Fibroblast of skin of scalp (primary cell): ENCODE measurements at places on chromosomes 12 and 14.

DNA sequence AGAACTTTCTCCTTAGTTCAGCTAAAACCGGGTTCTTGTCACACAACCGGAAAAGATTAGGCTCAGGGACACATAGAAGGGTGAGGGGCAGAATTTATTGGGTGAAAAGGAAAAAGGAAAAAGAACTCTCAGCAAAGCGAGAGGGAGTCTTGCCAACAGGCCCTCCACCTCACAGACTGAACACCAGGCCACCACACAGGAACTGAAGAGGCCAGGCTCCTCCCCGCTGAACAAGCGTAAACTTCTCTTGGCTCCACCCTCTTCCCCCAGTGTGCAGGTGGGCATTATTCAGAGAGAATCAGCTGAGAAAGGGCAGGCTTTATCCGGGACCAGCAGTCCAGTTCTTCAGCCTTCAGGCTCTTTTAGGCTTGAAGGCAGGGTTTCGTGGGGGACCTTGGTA lies 125.6 kb upstream of the FGD4 start:
- no peak for DNase-seq

- peak; percentile 16 for DNase-seq
Measured at GRCh38 chr14:32319368-32320049, 9.6 kb upstream of the AKAP6 start.

DNA sequence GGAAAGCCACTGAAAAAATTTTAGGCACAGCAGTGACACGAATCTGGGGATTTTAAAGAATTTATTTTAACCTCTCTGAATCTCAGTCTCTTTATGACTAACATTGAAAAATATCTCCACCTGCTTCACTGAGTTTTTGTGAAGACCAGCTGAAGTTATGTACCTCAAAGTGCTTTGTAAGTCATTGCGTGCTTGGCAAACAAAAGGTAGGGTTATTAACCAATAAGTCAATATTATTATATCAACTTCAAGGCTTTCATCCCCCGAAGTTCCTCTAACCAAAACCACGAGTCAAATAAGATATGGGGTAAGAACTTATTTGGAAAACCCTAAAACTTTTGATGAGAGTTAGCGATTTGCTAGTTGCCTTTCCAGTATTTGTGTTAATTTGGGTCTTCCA lies 62.3 kb downstream of the HSPB8 start:
- DNase-seq: no peak

- DNase-seq: no peak
Measured at GRCh38 chr14:91545946-91546716, 36.0 kb upstream of the PPP4R3A start.

GRCh38 chr12:91913124-91913523 lies 232.5 kb downstream of the BTG1 start:
- DNase-seq: no peak

DNA sequence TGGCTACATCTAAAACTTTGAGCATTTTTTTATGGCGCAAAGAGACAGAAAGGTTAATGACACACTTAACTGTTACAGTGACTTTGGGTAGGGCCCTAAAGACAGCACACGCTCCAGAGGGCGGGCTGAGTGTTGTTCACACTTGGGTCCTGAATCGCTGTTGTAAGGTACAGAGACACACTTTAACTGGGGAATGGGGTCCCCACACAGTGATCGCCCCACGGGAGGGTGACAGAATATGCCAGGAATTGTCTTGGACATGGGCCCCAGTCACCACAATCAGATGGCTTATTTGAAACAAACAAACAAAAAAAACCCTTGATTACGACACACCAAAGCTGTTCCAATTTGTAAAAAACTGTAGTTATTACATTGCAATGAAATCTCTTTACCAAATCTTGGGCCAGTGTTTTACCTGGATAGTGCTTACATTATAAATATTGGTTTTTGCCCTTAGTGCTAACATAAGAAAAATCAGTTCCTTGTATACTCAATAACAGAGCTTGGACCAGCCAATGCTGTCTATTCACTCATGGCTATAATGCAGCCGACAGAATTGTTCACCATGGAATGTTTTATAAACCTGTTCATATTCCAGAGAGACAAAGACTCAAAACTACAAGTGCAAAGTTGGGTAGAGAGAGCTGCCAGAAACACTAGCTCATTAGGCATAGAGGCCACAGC lies 28.3 kb downstream of the KCTD10 start:
- DNase-seq: no peak

DNA sequence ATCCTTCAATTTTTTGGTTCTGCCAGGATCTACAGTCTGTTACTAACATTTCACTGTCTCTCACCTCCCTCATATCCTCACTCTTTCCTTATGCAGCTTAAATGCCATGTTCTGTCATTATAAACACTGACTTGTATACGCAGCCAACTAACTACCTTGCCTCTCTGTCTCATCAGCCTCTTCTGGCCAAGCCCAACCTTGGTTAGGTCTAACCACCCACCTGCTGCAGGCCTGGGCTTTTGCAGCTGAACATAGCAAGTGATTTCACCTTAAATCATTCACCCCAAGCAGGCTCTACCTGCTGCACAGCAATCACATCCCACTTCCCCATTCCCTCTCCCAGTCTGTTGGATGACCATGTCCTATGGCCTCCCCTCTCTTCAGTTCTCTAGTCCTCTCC lies 91.5 kb downstream of the GTF2A1 start:
- no peak for DNase-seq

DNA sequence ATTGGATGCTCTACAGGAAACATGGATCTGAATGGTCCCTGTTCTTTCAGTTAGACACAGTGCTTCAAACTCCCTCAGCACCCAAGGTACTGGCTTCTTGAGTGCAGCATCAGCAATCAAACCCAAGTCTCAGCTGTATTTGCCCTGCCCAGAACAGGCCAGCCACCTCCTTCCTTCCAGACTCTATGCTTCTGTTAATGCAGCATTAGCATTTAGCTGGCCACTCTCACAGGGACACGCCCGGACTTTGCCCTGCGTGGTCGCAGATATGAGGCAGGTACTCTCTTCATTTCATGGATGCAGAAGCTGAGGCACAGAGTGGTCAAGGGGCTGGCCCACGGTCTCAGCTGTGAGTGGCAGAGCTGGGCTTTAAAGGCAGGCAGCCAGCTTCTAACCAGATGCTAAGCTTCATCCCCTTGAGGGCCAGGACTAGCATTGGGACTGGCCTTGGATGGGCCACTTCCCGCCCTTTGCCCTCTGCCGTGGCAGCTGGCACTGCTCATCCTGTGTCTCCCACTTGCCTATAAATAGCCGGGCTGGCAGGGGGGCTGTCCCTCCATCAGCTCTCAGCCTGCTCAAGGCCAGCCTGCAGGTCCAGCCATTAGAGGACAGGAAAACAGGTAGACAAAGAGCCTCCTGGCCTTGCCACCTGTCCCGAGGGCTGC lies 1.5 kb upstream of the SLC25A47 start:
- no peak for DNase-seq

GRCh38 chr12:84976133-84976532 lies 59.9 kb downstream of the TSPAN19 start:
- no peak for DNase-seq

DNA sequence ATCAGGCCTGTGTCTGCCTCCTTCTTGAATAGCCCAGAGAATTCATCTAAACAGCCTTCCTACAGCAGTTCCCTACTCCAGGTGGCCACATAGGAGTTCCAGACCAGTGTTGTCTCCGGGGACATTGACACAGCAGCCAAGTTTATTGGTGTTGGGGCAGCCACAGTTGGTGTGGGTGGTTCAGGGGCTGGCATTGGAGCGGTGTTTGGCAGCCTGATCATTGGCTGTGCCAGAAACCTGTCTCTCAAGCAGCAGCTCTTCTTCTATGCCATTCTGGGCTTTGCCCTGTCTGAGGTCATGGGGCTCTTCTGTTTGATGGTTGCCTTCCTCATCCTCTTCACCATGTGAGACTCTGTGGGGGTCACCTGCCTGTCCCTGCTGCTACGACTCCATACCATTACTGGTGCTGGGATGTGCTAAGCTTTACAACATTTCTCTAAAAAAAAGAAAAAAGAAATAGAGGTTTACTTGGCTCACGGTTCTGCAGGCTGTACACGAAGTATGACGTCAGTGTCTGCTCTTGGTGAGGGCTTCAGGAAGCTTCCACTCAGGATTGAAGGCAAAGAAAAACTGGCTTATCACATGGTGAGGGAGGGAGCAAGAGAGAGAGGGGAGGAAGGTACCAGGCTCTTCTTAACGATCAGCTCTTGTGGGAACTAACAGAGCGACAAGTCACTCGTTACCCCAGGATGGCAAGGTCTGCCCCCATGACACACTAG lies 57.5 kb downstream of the CHST11 start:
- no peak for DNase-seq

- no peak for DNase-seq
Measured at GRCh38 chr14:72366619-72367018, 434.4 kb downstream of the RGS6 start.

- DNase-seq: peak; percentile 24
Measured at GRCh38 chr12:6074979-6075585, 49.4 kb downstream of the VWF start.

GRCh38 chr14:103521951-103522563 lies 573 bp downstream of the CKB start:
- no peak for DNase-seq

GRCh38 chr12:95484524-95484923 lies 10.6 kb downstream of the METAP2 start:
- DNase-seq: no peak

DNA sequence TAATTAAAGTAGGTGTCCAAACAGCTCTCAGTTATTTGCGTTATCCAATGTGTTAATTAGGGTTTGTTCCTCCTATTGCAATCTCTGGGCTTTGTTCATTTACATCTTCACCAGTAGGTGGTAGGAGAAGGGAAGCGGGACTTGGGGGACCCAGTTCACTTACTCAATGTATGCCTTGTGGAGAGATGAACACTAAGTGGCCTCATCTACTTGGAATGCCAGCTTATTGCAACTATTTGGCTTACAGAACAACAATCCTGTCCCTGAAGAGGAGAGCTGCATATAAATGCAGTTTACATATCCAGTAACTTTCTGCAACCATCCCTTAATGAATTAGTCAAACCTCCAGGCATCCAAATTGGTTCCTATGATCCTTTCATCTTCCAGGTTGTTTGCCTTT lies 417.1 kb upstream of the CCDC196 start:
- peak; percentile 47 for DNase-seq
